ENCODE measurements at places on chromosomes 1 and 21.

DNA sequence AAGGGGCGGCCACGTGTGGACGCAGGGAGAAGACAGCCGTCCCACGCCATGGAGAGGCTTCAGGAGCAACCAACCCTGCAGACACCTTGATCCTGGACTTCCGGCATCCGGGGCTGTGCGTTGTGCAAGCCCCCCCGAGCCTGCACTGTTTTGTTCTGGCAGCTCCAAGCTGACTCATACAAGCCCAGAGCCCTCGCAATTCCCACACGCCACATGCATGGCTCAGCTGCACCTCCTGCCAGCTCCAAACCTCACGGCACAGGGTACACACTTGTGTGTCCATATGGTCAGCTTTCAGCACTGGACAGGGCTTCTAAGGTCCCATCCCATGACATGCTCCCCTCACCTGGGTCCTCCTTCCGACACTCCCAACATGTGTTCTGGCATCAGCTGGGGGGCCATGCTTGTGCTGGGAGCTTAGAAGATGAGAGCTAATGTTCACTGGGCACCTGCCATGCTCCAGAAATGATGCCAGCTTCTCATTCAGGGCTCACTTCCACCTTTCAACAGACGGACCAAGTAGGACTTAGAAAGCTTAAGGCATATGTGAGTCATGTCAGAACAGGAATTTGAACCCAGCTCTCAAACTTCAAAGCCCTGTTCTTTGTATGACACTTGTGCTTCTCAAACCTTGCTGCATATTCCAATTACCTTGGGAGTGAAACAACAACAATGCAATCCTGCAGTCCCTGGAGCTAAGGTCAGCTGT lies 137.3 kb downstream of the PGBD5 start:
- no peak for DNase-seq

- no peak for DNase-seq
These were observed 6.4 kb downstream of the NPR1 start for GRCh38 chr1:153684892-153685291.

GRCh38 chr1:64136752-64137411 lies 66.5 kb upstream of the UBE2U start:
- peak; percentile 39 for DNase-seq

DNA sequence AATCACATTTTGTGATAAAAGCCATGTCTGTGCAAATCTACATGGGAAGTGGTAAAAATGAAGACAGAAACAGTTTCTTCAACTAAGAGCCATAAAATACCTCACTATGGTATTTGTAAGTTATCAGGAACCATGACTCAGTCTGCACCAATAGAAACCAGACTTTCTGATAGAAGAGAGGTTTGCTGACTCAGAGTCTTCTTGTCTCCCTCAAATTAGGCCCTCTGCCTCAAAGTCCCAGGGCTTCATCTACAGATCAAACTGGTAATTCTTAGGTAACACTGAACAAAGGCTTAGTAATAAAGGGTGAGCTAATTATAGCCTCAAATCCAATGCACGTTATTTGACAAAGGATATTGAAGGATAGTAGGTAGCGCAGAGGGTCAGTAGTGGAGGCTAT lies 30.9 kb upstream of the SSX2IP start:
- no peak for DNase-seq

GRCh38 chr1:116496898-116497297 lies 73.9 kb downstream of the CD58 start:
- DNase-seq = no peak

- DNase-seq = no peak
These were observed 82.2 kb downstream of the PAPPA2 start for GRCh38 chr1:176545034-176545639.

GRCh38 chr21:32413697-32414578 lies 1.4 kb downstream of the EVA1C start:
- no peak for DNase-seq

- no peak for DNase-seq
These were observed 601 bp downstream of the CEPT1 start for GRCh38 chr1:111140680-111140967.

GRCh38 chr1:237911911-237912310 lies 21.2 kb upstream of the ZP4 start:
- DNase-seq = no peak

- DNase-seq = peak; percentile 10
These were observed 46.5 kb downstream of the RAP1GAP start for GRCh38 chr1:21622466-21623315.

DNA sequence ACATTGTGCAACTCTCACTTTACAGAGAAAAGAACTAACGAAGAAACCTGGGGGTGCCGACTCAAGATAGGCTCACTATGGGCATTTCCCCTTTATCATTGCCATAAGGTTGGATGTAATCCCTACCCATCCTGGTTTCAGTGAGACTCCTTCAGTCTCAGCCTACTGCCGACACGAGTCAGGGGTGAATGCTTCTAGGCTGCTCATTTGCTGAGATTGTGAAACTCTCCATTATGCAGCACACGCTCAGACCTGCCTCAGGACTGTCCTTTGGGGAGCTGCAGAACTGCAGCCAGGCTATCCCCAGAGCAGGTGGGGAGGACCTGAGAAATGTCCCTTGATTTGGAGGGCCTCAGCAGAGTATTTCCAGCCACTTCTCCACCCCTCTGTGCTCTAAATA lies 22.2 kb downstream of the TSHB start:
- no peak for DNase-seq

GRCh38 chr1:36151845-36152203 lies 2.5 kb upstream of the TRAPPC3 start:
- peak; percentile 26 for DNase-seq

DNA sequence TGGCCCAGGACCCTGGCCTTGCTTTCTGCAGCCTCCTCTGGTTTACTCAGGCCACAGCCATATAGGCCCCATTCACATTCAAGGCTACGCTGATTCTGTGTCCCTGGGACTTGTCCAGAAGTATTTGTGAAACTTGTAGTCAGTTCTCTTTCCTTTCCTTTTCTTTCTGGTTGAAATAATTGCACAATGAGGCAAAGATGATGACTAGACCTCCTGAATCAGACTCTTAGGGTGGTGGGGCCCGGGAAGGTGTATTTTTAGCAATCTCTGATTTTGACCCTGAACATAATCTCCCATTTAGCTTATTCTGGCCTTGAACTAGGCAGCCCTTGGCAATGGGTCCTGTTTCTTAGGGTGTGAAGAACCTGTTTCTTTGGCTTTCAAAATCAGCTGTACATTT lies 39.9 kb downstream of the STUM start:
- no peak for DNase-seq

- DNase-seq = peak; percentile 3
These were observed 88.5 kb downstream of the TRIM11 start for GRCh38 chr1:228317891-228318810.

DNA sequence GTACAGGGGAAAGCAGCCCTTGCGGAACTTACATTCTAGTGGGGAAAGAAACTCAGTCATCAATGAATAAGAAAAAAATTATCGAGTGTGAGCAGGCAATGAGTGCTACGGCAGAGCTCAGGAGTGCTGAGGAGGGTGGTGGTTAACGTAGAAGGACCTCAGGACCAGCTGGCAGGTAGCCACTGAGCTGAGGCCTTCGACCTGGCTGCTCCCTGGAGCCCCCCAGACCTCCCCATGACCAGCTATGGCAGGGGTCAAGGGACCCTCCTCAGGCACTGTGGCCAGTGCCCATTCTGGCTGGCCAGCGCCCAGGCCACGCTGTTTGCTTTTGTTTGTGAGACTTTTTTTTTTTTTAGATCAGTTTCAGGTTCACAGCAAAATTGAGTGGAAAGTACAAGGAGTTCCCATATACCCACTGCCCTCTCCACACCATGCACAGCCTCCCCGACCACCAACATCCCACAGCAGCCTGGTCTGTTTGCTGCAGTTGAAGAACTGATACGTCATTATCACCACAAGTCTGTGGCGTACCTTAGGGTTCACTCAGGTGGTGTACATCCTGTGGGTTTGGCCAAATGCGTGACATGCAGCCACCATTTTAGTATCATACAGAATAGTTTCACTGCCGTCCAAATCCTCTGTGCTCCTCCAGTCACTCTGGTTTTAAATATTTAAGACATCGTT lies 11.8 kb upstream of the TTC22 start:
- DNase-seq = no peak

- DNase-seq = no peak
These were observed 15.1 kb downstream of the ERRFI1 start for GRCh38 chr1:8011016-8011415.

GRCh38 chr1:43925846-43926245 lies 7.8 kb upstream of the ARTN start:
- no peak for DNase-seq

GRCh38 chr1:159664247-159664646 lies 50.1 kb downstream of the CRP start:
- DNase-seq = no peak

DNA sequence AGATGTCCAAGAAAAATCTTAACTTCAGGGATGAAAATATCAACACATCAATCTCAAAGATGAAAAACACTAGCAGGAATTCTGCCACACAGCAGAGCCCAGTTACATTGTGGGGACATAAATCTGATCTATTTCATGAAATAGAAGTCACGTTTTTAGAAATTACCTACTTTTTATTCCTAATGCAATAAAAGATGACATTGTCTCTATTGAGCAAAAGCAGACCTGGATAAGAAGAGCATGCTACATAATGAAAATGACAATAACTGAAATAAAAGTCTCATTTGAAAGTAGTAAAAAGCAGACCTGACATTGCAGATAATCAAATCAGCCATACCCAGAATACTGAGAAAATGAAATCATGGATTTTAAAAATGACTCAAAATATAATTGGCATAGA lies 156.8 kb downstream of the NTNG1 start:
- no peak for DNase-seq

DNA sequence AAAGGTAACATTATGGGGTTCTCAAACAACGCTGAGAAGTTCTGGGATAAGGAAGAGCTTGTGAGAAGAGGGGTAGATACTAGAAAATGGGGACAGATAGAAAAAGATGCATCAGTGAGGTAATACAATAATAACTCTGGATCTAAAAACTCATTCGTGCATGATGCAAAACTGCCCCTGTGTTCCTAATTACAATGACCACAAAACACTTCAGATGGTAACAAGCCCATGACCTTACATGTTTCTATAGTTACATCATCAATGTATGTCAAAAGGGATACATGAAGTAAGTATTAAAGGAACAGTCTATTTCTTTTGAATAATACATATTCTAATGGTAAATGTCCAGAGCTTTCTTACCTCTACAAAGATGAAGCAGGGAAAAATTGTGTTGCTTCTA lies 110.6 kb upstream of the PLPPR5 start:
- no peak for DNase-seq

DNA sequence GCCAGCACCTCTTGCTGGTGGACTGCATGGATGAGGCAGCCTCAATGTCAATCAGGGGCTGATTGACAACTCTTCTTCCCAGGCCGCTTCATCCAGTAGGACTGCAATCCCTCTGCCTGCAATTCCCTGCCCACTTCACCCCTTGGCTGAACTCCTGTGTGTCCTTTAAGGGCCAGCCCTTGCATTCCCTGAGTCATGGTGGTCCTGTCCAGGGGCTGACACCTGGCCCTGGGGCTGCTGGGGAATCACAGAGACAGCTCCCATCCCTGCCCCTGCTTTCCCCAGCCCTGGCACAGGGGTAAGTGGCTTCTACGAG lies 4.6 kb upstream of the EPS8L3 start:
- no peak for DNase-seq

- DNase-seq = no peak
These were observed 80.9 kb upstream of the ESRRG start for GRCh38 chr1:216804111-216804510.

GRCh38 chr21:38202811-38203210 lies 54.0 kb upstream of the KCNJ15 start:
- DNase-seq = no peak
